Activated T-cell treated with anti-CD3 and anti-CD28 coated beads for 4 hours (primary cell): ENCODE measurements at places on chromosomes 5 and 9.

- DNase-seq = no peak
Measured at GRCh38 chr5:126519637-126520592, 75.1 kb downstream of the ALDH7A1 start.

DNA sequence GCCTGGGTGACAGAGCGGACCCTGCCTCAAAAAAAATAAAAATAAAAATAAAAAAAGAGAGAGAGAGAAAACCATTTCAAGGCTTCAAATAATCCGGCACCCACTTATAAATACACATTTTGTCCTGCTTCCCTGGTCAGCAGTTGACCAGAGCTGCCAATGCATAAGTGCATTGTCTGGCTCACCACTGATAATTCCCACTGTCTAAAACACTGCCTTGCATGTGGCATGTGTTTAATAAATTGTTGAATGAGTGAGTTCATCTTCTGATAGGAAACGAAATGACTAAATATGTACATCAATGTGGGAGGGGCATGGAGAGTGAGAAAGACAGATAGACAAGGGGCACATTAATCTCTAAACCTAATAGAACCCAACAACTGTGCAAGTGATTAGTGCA lies 42.9 kb downstream of the MEGF10 start:
- DNase-seq = no peak

- DNase-seq = no peak
Measured at GRCh38 chr5:55300890-55301289, 6.6 kb downstream of the DHX29 start.

DNA sequence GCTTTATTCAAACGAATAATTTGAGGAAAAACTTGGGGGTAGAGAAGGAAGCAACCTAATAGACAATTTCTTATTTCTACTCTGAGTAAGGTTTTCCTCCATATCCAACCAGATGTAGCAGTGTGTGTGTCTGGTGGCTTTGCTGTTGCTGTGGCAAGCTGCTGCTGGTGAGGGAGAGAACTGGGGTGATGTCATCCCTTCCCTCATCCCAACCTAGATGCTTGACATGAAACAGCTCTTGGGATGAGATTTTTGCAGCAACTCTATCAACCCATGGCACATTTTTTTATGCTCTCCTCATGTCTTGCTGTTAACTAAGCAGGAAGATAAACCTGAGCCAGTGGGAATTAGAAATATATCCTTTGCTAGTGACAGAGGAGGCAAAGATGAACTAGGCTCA lies 135.8 kb downstream of the PCSK1 start:
- no peak for DNase-seq

DNA sequence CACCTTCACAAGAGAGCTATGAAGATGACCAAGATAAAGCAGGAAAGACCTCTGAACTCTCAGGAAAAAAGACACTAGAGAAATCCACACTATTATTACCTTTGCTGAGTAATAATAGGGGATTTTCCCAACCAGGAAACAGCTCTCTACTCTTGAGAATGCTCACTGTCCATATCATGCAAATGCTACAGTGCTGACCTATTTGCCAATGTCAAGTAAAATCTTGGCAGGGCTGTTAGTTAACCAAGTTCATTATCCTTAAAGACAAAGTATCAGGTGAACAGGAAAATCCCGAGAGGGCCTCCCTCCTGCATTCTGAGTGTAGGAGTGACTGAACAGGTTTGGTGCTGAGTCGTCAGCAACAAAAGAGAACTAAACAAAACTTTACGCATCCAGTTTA lies 306.6 kb downstream of the ACTL7B start:
- no peak for DNase-seq

DNA sequence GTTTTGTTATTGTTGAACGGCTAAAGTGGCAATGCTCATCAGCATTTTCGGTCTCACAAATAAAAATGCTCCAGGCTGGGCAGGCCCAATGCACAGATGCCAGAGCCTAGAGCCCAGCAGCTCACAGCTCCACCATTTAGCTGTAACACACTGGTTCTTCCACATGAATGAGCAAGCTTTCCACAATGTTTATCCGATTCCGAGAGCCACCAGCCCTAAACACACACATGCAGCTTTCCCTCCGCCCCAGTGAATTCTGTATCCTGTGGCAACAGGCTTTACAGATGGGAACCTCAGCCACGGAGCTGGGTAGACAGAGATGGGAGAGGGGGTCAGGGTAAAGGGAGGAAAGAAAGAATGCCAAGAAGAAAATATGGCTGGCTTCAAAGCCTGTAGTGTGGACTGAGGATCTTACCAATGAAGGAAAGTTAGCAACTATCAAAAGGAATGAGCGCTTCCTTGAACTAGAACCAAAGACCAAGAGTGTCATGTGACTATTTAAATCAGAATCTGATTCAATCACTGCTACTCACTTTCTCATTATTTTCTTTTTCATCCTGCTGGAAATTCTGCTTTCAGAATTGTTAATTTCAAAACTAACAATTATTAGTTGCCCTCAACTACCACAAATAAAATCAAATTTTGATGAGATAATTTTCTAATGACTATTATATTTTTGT lies 77.1 kb downstream of the MRPS27 start:
- DNase-seq = no peak

DNA sequence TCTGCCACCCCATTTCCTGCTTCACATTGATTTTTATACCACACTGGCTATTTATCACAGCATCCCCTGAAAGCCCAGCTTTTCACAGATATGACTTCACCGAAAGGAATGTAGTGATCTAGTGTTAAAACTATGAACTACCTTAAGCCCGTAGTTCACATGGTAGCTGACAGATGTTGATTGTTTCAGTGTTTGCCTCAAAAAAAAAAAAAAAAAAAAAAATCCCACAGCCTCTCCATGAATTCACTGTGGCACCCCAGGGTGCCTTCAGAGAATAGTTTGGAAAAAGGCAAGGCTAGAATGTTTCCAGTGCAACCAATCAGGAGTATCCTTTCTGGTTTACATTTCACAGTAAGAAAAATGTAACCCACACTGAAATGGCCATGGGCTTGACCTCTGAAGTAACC lies 37.1 kb downstream of the GLIS3 start:
- DNase-seq = no peak

- no peak for DNase-seq
Measured at GRCh38 chr9:16364347-16364746, 506.1 kb downstream of the BNC2 start.

- peak; percentile 50 for DNase-seq
Measured at GRCh38 chr5:126339215-126339805, 83.9 kb upstream of the GRAMD2B start.
